ENCODE measurements at places on chromosomes 16 and 17.
A peak's percentile ranks its signal among the peaks of the same experiment; 100 is the strongest.

DNA sequence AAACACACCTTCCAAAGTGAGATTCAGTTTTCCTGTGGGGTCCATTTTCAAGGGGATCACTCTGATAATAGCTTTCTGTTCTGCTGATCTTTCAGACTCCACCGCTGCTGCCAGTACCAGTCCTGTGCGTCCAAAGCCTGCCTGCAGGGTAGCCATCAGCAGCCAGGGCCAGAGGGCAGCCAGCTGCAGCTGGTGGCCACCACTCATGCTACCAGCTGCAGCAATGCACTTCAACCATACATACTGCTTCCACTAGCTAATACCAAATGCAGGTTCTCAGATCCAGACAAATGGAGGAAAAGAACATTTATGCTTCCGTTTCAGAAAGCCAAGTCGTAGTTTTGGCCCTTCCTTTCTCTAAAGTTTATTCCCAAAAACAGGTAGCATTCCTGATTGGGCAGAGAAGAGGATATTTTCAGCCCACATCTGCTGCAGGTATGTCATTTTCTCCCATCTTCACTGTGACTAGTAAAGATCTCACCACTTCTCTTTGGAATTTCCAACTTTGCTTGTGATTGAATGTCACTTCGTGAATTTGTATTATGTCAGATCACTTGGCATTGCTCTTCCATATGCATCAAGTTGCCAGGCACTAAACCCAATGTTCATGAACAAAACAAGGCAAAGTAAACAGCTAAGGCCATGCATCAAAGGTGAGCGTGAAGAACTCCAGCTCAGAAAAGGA, 1.8 kb downstream of the RNF43 start:
- no peak for DNase-seq

- no peak for DNase-seq
Observed at GRCh38 chr17:69485251-69485661, 70.8 kb downstream of the MAP2K6 start.

DNA sequence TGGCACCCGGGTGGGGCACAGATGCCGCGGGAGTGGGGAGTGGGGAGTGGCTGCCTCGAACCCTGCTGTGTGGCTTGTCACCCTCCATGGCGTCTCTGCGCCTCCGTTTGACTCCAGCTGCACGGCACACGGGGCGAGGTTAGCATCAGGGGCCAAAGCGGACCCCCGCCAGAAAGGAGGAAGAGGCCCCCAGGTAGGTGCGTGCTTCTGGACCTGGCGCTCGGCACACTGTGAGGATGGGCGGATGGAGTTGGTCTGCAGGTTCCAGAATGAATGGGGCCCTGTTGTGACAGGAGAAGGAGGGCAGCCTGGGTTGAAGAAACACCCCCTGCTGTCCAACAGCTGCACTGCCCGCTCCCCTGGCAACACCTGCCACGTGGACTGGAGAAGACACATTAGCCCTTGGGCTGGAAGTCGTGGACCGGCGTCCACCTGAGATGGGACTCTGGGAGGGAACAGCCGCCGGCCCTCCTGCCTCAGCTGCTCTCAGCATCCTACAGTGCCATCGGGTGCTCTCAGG, 9.4 kb upstream of the FASN start:
- no peak for DNase-seq

DNA sequence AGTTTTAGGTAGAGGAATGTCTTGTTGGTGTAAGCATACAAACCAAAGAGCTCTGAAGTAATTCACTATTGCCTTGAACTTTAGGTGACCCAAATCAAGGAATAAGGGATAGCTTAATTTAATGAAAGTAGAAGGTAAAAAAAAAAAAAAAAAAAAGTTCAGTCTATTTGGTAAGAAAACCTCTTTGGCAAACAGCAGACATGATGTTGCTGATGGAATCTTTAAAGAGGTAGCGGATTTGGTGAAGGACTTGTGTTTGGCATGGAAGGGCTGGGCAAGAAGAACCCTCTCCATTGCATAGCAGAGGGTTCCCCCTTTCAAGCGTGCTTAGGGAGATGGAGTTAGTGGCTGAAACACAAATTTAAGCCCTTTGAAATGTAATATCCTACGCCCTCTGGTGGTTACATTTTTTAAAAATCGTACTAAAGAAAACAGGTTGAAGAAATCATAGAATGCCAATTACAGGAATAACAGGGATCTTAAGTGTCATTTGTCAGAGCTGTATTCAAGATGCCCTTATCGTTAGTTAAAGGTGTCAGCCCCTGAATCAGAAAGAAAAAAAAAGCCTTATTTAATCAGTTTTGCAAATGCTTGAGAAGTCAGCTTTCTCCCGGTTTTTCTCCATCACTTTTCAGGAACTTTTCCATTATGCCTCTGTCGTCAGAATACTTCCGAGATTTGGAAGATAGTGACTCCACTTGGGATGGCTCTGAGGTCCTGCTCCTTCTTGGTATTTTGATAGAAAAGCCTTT, 383.1 kb downstream of the KCNJ2 start:
- DNase-seq: peak; percentile 10

DNA sequence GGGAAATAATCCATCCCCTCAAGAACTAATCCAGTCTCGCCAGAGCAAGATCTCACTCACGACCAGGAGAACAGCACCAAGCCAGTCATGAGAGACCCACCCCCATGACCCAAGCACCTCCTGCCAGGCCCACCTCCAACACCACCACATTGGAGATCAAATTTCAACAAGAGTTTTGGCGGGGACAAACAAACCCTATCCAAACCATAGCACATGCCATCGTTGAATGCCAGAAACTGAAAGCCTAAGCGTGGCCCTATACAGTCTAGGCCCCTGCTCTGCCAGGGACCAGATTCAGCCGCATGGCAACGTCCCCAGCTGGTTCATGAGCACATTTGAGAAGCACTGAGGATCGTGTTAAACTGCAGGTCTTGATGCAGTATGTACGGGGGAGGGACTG, 57.3 kb downstream of the AXIN2 start:
- no peak for DNase-seq

DNA sequence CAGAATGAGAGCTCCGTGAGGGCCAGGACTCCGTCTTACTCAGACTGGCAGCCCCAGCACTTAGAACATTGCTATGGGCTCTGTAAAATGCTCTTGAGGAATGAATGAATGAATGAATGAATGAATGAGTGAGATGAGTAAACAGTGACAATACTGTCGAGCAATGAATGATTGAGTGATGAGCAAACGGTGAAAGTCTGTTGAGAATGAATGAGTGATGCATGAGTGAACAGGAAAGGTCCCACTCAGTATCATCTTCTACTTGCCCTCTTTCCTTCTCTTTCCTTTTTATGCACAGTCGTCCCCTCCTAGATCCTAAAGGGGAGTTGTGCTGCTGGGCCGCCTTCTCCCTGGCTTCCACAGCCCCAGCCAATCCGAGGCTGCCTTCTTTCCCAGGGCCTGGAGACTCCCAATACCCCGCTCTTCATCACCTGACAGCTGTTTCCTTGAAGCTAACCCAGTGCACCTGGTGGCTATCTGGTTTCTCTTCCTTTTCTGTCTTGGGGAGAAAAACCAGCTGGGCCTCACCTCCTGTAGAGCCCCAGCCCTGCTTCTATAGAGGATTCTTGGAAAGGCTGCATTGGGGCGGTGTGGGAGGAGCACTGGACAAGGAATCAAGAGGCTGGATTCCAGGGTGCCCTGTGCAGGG, 32.7 kb upstream of the CACNG1 start:
- no peak for DNase-seq

GRCh38 chr17:4073983-4074830, 68.6 kb downstream of the ZZEF1 start:
- no peak for DNase-seq

GRCh38 chr16:83942074-83942473, 11.0 kb upstream of the OSGIN1 start:
- DNase-seq: no peak

DNA sequence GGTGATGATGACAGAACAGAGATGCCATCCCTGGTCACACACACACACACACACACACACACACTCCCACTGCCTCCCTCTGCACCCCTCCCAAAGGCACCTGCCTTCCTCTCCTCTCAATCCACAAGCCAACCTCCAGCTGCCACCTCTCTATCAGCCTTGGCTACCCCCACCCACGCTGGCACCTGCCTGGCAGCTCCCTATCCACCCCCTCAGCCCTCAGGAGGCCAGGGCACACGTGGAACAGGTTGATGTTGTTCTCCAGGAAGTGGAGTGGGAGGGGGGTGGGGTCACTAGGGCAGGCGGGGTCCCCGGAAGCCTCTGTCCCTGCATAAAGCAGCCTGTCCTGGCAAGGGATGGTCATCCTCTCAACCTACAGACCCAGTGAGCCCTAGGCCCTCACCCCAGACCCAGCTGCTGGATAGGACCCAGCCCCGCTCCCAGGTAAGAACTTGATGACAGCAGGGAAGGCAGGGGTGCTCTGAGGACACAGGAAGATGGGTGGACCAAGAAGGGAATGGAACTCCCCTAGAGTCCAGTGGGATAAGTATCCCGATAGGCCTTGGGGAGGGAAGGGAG, at the start of gene GSDMA:
Gene GSDMA, plus strand, starts transcription at position 363 of the 579 bp plus-strand sequence. CDS start 2,684 bp downstream, outside the sequence.
- no peak for DNase-seq

- DNase-seq: peak; percentile 61
Observed at GRCh38 chr17:50187751-50188530, 13.5 kb downstream of the COL1A1 start.

- DNase-seq: peak; percentile 16
Observed at GRCh38 chr16:55701442-55702319, 45.9 kb downstream of the SLC6A2 start.
